AG04450 (cell line): ENCODE measurements at places on chromosomes 4 and X. TPM values are rescaled to one million over a fixed set of nuclear protein-coding genes. Genes with fewer than 3 reads are reported as not detected.

- no peak for DNase-seq
These were observed 346.8 kb downstream of the FSTL5 start for GRCh38 chr4:161816958-161817357.

- DNase-seq, result no peak
These were observed 363.9 kb downstream of the MID1IP1 start for GRCh38 chrX:39165185-39165584.

GRCh38 chr4:81471298-81471587 lies 464 bp downstream of the RASGEF1B start:
- DNase-seq, result no peak

- DNase-seq, result peak; percentile 48
These were observed 26.5 kb upstream of the IRAK1 start for GRCh38 chrX:154046031-154046781.

- no peak for DNase-seq
These were observed 233.6 kb upstream of the RPS6KA3 start for GRCh38 chrX:20500171-20500865.

- DNase-seq, result no peak
These were observed 86.0 kb downstream of the MID1IP1 start for GRCh38 chrX:38887222-38887621.

DNA sequence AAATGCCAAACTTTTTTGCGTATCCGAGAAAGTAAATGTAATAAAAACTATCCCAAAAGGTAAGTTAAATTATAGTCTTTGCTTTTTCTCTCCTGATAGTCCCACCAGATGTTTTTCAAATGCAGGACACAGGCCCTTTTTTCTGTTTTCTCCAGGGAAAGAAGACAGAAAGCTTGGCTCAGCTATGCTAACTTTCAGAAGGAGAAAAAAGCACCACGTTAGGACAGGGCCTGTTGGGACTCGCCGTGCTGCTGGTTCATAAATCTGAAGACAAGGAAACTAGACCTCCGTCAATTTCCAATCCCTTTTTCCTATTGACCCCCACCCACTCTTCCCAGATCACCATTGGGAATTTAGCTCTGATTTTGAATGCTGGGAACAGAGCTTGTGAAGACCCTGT lies 220.9 kb upstream of the SFRP2 start:
- DNase-seq, result no peak

- no peak for DNase-seq
These were observed 82.4 kb upstream of the SMIM10 start for GRCh38 chrX:134908356-134908755.

- DNase-seq, result no peak
These were observed 717.5 kb upstream of the SLIT2 start for GRCh38 chr4:19534159-19534558.

DNA sequence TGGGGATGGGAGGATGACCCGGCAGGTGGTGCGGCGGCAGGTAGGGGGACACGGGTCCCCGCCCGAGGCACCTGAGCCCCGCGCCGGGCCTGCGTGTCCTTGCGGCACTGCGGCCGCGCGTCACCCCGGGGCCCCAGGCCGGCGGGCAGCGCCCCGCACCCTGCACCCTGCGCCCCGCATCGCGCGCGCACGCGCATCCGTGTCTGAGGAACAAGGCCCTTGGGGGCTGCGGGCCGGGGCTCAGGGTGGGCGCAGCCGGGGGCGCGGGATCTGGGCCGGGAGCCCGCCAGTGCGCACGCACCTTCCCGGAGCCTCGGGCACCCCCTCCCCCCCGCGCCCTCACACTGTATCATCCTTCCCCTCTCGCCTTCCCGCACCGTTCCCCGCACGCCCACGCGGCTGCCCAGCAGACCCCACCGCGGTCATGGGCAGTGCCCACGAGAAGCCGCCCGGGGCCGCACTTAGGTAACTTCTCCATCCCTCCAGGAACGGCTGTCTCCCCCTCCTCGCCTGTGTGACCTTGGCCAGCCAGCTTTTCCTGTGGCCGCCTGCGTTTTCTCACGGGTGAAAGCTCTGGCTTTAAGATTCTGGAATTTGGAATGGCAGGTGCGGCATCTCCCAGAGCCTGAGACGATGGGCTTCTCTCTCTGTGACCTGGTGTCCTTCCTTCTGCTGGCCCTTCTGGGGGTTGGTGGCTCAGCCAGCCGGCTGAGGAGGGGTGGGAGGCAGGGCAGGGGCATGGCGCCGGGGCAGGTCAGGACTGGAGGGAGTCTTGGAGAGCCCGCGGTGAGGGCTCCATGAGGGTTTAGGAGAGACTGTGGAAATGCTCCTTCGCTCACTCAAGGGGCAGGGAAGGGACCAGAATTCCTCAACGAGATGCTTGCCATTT lies 748 bp downstream of the ATP2B3 start:
- DNase-seq, result no peak

DNA sequence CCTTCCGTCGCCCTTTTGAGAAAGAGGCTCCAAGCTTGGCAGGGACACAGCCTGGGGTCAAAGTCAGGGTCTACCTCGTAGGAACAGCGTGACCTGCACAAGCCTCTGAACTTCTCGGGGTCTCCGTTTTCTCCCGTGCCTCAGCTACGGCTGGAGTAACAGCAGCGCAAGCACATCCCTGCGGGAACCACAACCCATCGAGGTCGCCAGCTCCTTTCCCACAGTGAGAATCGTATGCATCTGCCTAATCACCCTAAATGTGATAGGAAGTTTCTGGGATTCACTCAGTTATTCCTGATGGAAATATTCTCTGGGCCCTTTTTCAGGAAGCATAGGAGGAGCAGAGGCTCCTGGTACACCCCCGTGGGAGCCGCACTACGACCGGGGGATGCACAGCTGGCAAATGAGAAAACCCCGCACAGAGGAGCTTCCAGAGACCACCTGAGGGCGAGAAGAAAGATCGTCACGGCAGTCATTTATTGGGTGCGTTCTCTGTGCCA lies 24.7 kb downstream of the PPP2R2C start:
- DNase-seq, result no peak

DNA sequence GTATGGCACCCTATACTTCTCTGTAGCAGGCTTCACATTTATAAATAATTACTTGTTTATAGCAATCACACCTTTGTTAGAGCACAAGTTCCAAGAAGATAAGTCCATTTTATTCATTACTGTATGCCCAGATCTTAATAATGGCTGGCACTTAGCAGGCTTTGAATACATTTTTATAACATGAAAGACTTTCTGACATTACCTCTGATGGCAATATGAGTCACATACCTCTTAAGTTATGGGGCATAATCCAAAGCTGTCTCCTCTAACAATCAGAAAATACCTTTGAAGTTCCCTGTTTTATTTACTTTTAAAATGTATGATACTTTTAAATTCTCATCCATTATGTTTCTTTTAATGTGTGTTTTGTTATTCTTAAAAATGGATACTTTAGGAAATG lies 12.2 kb downstream of the SCRG1 start:
- DNase-seq, result no peak

- no peak for DNase-seq
These were observed 4.0 kb downstream of the PPM1K start for GRCh38 chr4:88280228-88280795.

- DNase-seq, result no peak
These were observed 621.8 kb upstream of the GALNT7 start for GRCh38 chr4:172546782-172547181.

DNA sequence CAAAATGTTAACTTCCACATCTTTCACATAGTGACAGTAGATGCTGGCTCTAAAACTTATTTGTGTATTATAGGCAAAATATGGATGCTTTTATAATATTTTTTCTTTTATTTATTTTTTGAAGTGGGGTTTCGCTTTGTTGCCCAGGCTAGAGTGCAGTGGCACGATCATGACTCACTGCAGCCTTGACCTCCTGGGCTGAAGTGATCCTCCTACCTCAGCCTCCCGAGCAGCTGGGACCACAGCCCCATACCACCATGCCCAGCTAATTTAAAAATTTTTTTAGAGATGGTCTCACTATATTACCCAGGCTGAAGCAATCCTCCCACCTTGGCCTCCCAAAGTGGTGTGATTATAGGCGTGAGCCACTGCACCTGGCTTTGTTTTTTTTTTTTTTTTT lies 48.6 kb downstream of the ZFX start:
- DNase-seq, result no peak

GRCh38 chr4:25795566-25796454 lies 67.0 kb downstream of the SEL1L3 start:
- DNase-seq, result peak; percentile 32

- DNase-seq, result no peak
These were observed 42.5 kb upstream of the BBS12 start for GRCh38 chr4:122689972-122690371.

DNA sequence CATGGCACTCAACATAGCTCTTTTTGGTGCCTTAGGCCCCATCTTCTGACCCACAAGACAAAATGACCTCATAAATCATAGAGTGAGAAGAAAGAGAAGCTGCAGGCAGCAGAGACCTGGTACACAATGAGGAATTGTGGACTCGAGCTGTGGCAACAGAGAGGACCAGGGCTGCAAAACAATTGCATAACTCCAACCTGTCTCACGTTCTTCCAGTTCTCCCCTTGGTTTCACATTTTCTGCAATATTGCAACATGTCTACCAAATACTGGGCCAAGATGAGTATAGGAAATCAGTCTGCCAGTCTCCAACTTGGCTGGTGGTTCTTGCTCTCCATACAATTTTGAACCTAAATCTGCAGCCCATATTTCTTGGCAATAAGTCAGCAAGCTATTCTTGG lies 105.3 kb downstream of the KDR start:
- DNase-seq, result no peak

GRCh38 chrX:23736030-23736429 lies 7.0 kb downstream of the ACOT9 start:
- DNase-seq, result no peak

DNA sequence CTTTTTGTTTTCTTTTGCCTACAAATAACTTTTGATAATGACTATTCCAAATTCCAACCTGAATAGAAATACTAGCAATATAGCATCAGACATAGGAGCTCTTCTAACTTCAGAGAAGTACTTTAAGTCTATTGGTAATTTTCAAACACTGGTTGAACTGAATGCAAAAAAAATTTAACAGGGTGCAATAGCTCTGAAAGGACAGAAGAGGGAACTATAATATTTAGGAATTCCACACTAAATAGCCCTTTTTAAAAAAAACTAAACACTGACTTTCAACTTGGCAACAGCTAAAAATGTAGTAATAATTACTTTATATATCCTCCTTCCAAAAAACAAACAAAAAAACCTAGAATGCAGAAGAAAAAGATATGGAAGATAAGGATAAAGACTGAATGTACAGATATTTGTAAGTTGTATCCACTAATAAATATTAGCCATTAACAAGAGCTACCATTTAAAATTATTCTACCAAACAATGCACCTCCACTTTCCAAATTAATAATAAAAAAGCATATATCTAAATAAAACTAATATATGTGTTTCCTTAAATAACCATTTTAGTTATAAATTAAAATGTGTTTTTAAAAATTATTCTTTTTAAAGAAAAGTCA lies 81.4 kb downstream of the FBXW7 start:
- DNase-seq, result no peak

DNA sequence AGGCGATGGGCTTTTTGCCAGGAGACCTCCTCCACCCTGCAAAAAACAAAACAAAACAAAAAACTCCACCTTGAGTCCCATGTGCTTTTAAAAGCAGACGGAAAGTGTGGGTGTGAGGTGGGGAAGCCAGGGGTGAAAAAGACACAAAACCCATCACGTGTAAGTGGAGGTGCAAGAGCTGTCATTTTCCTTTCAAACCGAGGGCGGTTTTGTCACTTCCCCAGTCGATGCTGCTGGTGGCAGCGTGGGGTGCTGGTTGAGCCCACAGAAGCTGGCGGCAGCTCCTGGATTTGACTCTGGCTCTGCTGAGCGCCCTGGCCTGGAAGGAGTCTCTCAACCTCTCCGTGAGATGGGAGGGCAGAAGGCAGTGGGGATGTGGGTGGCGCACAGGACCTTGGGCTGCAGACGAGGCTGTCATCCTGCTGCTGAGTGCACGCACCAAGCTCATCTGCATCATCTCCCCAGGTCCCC lies 110.0 kb downstream of the PSAPL1 start:
- DNase-seq, result no peak

GRCh38 chrX:66756717-66757116 lies 117.8 kb upstream of the EDA2R start:
- DNase-seq, result no peak

The LDB2 gene
- polyA plus RNA-seq, result 180 and 202 TPM in 2 replicates

The GABRE gene
- polyA plus RNA-seq, result 13.9 and 15.1 TPM in 2 replicates

The ERAS gene
- not detected in 2 replicates for polyA plus RNA-seq

The VGLL1 gene
- polyA plus RNA-seq, result not detected in 2 replicates

The RAB41 gene
- not detected in 2 replicates for polyA plus RNA-seq

The SLC49A3 gene
- 0.11 TPM in 1 of 2 replicates, not detected in the other for polyA plus RNA-seq

The NAP1L2 gene
- not detected in 2 replicates for polyA plus RNA-seq

The FGFBP1 gene
- polyA plus RNA-seq, result not detected in 2 replicates
